ENCODE measurements at places on chromosomes 2 and 18.

- no peak for DNase-seq
Observed at GRCh38 chr2:75516378-75517360, 44.1 kb downstream of the EVA1A start.

DNA sequence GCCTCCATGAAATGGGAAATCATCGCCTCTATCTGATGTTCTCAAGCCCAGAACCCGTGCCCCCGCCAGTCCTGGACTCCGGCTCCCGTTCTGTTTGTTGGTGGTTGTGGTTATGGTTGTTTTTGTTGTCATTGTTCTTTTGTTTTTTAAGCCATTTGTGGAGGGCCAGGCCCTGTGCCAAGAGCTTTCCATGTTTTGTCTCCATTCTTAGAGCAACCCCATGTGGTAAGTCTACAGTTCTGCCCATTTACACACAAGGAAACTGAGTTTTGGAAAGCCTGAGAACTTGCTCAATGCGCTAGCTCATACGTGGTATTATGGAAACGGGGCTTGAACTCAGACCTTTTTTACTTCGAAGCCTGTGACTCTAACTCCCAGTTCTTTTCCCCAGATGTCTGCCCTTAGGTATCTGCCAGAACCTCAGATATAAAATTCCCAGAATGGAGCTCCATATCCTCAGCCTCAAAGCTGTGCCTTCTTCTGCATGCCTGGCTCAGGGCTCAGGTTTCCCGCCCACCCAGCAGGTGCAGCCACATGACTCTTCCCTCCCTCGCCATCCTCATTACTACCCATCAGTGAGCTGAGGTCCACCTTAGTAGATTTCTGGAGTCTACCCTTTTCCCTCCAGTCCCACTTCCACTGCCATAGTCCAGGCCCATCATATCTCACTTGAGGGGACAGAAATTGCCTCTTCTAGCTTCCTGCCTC is 194.1 kb downstream of the KLHL29 start:
- DNase-seq: no peak

- no peak for DNase-seq
Observed at GRCh38 chr2:236938126-236938525, 147.6 kb upstream of the COPS8 start.

DNA sequence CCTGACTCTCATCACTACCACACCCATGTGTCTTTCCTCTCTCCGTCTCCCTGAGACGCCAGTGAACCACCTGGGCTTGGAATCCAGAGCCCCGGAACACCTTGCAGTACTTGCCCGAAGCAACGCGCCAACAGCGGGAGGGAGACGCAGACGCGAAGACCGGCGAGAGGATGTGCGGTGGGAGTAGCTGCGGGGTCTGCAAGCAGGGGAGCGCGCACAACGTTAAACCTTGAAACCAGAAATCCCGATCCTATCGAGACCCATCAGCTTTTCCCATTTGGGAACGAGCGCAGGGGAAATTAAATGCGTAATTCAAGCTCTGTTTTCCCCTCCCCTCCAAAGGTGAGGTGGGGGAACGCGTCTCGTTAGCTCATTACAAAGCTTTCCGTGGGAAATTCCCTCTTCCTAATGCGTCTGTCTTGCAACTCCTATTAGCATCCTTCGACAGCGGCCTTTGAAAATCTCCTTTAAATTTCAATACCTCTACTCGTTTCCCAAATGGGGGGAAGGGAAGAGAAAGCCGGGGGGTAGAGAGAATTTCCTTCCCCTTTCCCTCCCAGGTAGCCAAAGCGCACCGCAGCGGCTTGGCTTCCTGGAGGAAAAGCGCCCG is 421 bp upstream of the CNTNAP5 start:
- no peak for DNase-seq

DNA sequence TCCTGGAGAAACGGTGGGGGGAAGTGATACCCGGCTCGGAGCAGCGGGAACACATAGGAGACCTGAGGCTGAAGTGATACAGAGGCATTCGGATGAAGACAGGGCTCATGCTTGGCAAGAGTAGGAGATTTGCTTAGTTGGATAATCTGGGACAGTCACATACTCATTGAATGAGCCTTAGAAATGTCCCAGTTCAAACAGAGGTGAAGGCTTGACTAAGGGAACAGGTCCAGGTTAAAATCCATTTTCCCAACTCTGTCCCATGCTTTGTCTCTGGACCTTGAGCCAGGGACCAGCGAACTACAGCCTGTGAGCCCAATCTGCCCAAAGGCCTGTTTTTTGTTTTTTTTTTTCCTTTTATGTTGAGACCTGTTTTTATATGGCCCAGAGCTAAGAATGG is 1.3 kb downstream of the UGT1A6 start:
- DNase-seq: no peak

- no peak for DNase-seq
Observed at GRCh38 chr2:43124687-43125057, 101.7 kb downstream of the ZFP36L2 start.

- no peak for DNase-seq
Observed at GRCh38 chr2:75568174-75568573, 7.4 kb upstream of the EVA1A start.

GRCh38 chr18:11005528-11005927 is 143.8 kb downstream of the PIEZO2 start:
- DNase-seq: no peak

GRCh38 chr2:110886826-110887573 is 154.6 kb downstream of the ACOXL start:
- no peak for DNase-seq

GRCh38 chr18:51196118-51196810 is 1.2 kb downstream of the MEX3C start:
- no peak for DNase-seq

DNA sequence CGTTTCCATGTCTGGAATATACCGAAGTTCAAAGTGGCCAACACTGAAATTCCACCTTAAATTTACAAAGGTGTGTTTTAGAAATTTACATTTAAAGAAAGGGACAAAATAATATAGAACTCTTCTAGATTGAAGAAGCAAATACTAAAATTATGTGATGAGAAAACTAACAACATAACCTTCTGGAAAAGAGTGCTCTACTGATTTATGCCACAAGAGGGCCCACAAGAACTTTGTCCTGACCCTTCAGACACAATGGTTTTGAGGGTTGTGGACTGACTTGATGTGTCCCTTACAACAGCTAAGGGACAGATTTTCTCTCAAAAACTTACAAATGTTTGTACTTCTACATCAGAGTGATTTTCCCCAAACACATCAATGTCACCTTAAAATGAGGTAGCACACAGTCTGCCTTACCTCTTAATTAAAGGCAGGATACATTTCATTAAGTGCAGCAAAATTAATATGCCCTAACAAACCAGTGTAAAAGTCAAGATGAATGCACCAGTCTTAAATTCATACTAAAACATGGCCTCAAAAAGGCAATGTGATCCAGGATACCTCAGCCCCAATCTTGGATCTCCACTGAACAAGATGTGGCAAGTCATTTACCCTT is 36.2 kb downstream of the EIF2AK3 start:
- peak; percentile 3 for DNase-seq

DNA sequence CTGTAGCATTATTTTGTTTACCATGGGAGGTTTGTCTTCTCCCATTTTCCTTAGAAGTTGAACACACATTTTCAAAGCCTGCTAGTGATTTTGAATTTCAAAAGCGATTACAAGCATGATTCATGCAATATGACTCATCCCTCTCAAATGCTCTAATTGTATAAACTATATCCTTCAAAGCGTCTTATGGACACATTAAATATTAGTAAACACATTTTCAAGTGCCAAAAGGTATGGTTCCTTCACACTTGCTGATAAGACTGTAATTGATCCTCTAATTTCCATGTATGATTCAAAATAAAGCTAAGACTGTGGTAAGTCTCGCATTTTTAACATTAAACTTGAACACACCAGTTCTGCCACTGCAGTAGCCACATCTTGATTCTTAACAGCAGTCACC is 512.9 kb downstream of the LRRTM4 start:
- DNase-seq: no peak

DNA sequence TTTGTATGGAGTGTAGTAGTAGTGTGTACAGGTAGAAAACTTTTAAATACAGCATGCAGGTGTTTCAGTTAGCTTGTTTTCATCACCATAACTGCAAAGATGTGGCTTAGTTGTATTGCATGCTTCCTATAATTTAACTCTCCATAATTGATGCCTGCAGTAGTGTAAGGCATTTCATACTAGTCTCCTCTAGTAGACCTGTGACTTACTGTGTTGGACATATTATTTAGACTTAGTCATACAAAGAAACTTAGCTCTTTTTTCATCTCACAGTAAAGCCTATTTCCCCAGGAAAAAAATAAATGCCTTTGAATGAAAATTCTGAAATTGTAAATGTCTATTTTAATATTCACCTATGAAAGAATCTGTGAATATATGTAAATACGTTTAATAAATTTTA is 52.8 kb upstream of the TWSG1 start:
- no peak for DNase-seq

DNA sequence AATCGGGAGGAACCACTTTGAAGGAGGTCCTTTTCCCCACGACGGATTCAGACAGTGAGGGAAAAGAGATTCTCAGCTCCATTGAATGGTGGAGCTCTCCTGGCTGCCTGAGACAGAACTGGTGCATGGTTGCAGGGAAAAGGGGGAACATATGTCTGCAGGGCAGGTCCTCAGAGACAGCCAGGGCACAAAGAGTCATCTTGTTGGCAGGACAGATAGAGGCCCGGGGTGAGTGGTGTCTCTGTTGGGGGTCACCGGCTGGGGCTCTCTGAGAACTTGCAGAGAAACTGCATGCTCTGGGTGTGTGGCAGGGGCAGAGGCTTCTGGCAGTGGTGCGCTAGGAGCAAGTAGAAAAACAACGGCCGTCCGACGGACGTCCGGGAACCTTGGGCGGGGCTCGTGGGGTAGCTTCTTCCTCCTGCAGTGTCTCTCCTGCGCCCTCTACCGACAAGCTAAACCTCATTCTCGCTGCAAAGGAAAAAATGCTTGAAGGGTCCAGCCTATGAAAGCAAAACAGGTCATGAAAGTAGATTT is 94.3 kb downstream of the CDCA7 start:
- peak; percentile 62 for DNase-seq

GRCh38 chr2:3639653-3640052 is 18.3 kb upstream of the ALLC start:
- no peak for DNase-seq

DNA sequence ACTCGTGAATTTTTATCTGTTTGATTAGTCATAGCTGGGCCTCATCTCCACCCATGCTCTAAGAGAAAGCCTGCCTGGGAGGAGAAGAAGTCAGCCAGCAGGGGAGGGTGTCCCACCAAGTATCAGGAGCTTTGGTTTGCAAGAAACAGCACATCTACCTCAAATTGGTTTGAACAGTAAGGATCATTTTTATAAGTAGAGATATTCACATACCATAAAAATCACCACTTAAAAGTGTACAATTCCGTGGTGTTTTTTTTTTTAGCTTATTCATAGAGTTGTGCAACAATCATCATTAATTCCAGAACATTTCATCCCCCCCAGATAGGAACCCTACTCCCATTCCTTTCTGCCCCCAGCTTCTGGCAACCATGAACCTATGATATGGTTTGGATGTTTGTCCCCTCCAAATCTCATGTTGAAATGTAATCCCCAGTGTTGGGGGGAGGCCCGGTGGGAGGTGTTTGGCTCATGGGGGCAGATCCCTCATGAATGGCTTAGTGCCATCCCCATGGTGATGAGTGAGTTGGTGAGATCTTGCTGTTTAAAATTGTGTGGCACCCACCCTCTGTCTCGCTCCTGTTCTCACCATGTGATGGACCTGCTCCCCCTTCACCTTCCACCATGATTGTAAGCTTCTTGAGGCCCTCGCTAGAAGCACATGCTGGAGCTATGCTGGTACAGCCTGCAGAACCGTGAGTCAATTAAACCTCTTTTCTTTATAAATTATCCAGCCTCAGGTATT is 36.2 kb upstream of the HS6ST1 start:
- DNase-seq: no peak

Measured in stimulated activated CD4-positive, alpha-beta T cell treated with anti-CD3 and anti-CD28 coated beads, TNF-alpha, amount 100 ng/mL, for 24 hours (primary cell).